ENCODE measurements at places on chromosomes 12 and 14.
A peak's percentile ranks its signal among the peaks of the same experiment; 100 is the strongest.

DNA sequence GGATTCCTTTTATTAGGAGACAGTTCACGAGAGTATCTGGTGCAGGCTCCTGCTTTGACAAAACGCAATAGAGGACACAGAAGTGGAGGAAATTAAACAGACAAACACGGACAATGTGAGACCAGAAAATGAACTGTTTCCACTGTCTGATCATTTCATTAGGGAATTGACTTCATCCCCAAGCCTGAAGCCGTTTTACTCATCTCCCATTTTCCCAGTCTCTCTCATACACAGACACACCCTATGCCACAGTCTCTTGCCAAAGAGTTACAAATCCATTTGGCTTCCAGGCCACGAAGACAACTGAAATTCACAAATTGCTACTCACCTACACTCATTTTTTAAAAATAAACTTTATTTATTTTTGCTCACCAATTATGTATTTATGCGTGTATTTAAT lies 1087.8 kb upstream of the TMEM132C start:
- no peak for DNase-seq

GRCh38 chr12:57261428-57261865 lies 10.5 kb upstream of the STAC3 start:
- no peak for DNase-seq

DNA sequence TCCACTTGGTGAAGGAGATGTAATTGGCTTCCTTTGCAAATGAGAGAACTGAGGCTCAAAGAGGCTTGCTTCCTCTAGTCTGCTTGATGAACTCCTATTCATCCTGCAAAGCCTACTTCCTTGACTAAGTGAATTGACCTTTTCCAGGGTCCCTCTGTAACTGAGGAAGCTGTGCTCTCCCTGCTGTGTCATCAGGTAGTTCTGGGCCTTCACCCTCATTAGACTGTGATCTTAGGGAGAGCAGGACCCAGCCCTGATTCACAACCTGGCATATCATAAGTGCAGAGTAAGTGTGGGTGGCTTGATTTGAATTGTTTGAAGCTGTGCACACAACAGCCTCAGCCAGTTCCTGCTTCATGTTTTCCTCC lies 16.3 kb downstream of the ASB2 start:
- peak; percentile 60 for DNase-seq

DNA sequence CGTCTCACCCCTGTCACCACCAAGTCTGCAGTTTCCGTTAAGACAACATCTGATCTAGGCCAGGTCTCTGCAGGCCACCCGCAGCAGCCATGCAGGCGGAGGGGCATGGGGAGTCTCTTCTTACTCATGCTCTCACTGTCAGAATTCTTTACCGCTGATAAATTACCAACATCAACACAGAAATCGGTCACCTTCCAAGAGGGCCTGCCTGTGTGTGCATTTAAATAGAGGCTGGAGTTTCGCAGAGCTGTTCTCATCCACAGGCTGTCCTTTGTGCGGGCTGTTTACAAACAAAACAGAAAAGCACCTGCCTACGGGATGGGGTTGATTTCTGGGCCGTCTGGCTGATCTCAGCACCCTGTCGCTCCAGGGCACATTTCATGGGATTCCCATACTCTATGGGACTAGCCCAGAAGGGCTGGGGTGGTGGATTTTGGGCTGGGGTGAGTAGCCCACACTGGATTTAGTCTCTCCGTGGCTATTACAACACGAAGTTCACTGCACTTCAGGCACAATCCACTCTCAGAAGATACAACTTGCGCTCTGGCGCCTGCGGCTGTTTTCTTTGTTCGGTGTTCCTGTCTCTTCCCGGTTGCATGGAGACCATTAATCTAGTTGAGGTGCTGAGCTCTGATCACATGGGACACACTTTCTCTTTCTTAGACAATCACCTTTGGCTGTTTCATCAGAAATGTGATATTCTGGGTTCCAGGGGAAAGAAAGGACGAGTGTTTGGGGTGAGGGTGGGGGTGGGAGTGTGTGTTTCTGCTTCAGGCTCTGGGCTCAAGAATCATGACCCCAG lies 331.1 kb downstream of the GLT1D1 start:
- no peak for DNase-seq

DNA sequence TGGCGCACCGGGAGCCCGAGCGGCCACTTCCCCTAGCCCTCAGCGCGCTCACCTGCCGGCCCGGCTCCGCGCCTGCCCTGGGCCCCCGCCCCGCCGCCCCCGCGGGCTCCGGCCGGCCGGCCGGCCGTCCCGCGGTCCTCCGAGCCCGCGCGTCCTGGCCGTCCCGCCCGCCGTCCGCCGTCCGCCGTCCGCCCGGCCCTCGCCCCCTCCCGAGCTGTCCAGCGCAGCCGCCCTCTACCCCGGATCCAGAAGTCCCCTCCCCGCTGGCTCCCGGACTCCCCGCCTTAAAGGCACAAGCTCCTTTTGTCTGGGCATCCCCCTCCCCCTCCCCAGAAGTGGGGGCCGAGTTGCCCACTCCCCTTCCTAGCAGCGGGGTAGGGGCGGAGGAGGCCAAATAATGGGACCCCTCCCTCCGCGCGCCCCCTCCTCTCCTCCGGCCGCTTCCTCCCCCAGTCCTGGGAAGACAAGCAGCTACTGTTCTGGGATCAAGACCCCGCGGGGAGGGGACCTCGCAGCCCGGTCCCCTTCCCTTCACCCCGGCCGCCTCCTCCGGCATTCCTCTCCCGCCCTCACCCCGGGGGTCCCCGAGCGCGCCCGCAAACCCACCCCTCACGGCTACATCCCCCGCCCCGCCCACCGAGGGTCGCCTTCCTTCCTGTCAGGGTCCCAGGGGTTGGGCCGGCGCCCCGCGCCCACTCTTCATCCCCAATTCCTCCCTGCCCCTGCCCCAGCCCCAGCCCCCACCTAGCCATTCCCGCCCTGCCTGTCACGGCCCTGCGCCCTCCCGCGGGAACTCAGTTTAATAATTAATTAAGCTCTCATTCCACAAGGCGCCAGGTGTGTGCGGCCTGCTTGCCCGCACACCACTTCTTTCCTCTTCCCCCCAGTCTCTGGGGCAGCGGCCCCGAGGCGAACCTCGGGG lies at the start of gene ADCY6:
ADCY6 (minus strand) TSS at position 236 of the 922 bp plus-strand sequence. CDS start 5,655 bp downstream, outside the sequence.
- DNase-seq: peak; percentile 31

- DNase-seq: no peak
Observed at GRCh38 chr12:124756760-124757159, 106.9 kb downstream of the SCARB1 start.

DNA sequence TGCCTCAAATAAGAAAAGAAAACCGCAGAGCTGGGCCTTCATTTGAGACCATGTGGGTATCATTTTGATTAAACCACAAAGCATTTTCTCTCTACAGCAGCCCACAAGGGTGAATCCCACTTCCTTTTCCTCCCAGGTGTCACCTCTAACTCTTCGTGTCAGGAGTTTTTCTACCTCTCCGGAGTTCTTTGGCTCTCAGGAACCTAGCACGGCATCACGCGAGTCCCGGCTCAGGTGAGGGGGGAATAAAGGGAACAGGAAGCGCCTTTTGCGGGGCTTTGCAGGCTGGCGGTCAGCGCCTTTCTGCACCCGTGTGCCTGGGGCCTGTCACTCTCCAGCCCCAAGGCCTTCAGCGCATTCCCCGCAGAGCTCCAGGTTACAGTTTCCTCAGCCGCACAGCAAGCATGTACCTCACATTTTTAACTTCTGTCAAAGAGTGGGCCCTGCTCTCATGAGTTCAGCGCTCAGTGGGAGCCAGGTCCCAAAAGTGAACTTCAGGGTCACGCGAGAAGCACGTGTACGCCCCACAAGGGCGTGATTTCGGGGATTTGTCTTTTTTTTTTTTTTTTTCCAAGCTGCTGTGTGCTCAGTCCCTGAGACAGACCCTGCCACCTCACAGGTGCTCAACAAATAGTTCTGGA lies 740 bp upstream of the PRPF40B start:
- DNase-seq: peak; percentile 69

DNA sequence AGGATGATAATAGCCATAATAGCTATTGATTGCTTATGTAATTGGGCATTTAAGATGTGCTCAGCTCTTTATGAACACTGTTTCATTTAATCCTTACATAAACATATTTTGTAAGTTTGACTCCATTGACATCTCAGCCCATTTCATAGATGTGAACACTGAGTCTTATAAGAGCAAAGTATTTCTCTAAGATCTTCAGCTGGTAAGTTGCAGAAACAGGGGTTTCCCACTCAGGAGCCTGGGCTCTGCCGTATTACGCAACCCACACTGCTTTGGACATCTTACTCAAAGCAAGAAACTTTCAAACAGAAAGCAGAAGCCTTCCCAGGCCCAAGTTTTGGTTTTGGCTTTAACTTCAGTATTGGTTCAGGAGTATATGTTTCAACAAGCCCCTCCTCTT lies 705.1 kb downstream of the MED13L start:
- DNase-seq: no peak

GRCh38 chr12:110245369-110245772 lies 35.7 kb upstream of the ATP2A2 start:
- peak; percentile 61 for DNase-seq

GRCh38 chr14:24988760-24989159 lies 61.2 kb downstream of the STXBP6 start:
- no peak for DNase-seq

DNA sequence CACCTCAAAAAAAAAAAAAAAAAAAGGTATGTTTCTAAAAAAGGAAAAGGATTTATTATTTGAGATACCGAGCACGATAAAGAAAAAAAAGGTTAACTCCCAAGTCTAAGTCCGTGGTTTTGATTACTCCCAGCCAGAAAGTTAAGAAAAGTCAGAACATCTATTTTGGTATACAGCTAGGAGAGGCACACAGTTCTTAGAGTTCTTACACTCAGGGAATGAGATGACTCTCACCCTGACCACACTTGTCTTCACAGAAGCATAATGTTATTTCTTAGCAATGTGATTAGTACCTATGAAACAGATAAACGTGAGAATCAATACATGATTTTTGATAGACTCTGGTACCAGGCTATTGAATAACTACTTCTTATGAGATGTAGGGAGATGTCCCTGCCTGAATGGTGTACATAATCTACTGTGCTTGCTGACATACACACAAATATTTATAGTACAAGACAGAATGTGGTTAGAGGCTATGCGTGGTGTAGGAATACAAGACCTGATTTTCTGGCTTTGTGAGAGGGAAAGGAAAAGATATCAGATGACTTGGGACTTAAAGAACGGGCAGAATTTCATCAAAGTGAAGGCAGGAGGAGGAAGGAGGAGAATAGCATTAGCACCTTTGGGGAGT lies 31.6 kb downstream of the LIMA1 start:
- no peak for DNase-seq

GRCh38 chr14:65356327-65356836 lies 56.1 kb upstream of the FUT8 start:
- peak; percentile 68 for DNase-seq

DNA sequence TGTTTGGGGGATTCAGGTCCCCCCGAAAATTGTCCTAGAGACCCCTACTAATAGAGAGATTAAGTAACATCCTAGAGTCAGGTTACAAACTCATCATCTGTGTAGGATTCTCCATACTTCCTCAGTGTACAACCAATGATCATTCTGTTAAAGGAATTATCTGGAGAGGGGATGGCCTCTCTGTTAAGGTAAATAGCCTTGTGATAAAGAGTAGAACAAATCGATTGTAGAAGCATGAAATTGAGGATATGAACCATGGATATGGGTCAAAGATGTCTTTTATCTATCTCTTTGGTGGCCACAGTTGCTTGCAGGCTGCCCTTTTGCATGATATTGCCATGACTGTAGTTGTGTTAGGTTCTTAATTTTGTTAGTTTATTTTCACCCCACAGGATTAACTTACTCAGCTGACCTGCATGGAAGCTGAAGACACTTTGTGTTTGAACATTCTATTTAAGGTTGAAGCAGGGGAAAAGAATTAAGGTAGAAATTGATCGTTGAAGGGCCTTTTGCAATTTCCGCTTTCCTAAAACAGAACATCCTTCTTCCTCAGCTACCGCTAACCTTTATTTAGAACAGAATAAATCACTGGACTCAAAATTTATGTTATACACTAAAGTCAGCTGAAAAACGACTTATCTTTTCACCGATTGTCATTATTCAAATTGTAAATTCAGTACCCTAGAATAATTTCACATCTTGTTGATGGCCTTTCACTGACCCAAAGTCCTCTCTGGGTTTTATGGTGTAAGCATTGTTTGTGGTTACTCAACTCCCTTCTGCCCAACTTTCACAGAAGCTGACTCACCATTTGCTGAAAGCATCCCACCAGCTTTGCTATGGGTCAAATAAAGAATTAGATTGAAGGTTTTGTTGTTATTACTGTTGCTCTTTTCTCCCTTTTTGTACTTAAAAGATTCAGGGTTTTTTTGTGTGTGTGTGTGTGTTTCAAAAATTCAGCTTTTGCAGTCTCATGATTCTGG lies 52.3 kb downstream of the IRAK3 start:
- no peak for DNase-seq

DNA sequence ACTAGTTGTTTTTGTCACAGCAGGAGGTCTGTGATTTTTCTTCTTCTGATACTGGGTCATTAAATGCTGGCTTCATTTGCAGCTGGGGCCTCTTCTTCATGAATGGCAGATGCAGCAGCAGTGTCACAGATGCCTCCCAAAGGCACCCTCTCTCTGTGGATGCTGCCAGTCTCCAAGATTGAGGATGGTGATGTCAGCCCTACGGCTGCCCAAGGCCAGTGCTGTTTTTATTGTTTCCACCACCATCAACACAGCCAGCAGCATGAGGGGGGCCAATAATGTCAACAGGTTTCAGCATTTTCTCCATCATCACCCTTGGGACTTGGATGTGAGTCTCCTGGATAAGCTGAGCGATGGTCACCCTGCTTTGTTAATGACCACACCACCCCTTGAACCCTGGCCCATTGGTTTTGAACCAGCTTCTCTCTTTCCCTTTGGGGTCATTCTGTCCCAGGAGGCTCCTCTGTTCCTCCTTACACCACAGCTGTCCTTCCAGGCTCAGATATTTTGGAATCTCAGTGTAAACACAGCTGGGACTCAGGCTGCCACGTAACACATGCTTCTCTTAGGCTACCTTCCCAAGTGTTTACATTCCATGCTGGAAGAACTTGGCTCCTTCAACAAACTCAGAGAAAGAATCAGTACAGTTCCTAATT lies 151.7 kb upstream of the DDHD1 start:
- DNase-seq: no peak

DNA sequence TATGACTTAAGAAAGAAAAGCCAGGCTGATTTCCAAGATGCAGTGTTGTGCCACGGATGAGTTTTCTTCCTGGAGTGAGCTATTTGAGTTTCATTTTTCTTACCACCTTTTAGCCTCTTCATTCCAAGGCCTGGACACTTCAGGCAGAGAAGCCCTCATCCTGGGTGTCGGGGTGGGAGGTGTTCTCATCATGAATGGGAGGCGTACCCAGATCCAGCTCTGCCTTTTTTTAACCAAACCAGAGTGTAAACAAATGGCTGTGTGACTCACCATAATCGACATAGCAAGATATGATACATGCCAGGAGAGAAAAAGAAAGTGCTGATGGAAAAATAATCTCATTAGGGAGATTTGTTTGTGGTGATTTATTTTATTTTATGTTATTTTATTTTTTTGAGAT lies 79.9 kb downstream of the ARF6 start:
- DNase-seq: peak; percentile 48

DNA sequence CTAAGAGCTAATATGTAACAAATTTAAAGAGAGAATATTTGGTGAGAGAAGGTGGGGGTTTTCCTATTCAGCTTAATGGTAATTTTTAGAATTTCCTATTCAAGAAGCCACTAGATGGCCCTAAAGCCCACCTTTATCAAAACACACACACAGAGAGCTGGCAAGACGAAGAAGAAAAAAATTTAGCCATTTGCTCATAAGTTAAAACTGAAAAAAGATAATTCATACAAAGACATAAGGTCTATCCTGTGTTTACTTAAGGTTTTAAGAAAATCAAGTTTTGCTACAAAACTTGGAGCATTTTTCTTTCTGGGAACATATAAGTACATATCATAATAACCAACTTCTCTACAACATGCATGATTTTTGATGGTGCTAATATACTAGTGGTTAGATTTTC lies 46.8 kb upstream of the PCED1B start:
- DNase-seq: peak; percentile 8

Measured in stimulated activated CD4-positive, alpha-beta T cell treated with anti-CD3 and anti-CD28 coated beads, Interleukin-15, amount 100 ng/mL, for 24 hours (primary cell).